ENCODE measurements at places on chromosomes 2 and 18. TPM values are rescaled to one million over a fixed set of nuclear protein-coding genes. Genes with fewer than 3 reads are reported as not detected.

DNA sequence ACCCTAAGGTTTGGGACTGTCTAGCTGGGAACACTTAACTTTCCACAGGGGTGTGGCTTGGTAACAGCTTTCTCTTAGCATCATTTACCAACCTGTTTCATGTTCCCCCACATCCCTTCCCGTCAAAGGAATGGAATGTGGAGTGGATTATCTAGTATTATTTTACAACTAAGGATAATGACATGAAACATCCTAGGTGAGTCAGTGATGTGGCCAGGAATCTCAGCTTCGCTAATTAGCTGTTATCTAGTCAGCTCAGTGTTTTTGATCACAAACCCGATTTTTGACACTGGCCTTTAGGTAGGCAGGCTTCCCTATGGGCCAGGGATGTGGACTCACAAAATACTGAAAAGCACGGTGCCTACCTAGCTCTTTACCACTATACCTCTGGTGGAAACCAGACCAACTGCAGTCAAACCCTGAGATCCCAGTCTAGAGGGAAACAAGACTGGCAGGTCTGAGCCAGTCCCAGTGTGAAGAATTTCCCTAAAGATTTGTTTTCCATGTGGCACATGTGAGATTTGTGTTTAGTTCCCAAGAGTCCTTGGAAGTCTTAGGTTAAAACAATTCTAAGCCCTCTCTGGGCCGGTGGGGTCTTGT is 2.8 kb upstream of the NRP2 start:
- DNase-seq = no peak

DNA sequence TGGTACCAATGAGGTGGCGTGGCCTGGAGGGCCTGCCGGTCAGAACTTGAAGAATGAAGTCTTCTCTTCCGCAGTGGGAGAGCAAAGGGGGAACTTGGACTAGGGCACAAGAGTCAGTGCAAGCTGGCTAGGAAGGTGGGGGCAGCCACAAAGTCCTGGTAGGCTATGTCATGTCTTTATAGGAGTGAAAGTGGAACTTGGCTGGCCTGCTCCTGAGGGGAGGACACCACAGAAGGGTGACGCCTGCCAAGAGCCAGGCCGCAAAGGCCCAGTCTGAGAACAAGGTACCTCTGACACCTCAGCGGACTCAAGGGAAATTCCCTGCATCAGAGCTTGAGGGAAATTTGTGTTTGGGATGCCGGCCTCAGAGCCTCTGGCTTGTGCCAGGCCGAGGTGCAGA is 32.2 kb upstream of the MAP3K20 start:
- DNase-seq = no peak

The SCYGR1 gene
- total RNA-seq = not detected

The ANKRD30B gene
- total RNA-seq = 0.33 TPM

- DNase-seq = no peak
Observed at GRCh38 chr2:143399631-143400069, 270.4 kb downstream of the ARHGAP15 start.

DNA sequence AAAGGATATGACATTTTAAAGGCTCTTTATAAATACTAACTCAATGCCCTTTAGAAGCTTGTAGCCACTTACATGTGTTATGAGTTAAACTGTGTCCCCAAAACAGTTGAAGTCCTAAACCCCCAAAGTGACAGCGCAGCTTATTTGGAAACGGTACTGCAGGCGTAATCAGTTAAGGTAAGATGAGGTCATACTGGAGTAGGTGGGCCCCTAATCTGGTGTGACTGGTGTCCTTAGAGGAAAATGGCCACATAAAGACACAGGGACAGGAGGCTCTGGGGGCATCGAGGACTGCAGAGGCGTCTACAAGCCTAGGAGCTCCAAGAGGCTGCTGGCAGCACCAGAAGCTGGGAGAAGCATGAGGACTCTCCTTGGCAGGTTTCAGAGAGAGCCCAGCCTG is 8.5 kb downstream of the TXNL4A start:
- no peak for DNase-seq

The APCDD1 gene
- total RNA-seq = 91.9 TPM

- no peak for DNase-seq
Observed at GRCh38 chr2:8551622-8552074, 130.2 kb upstream of the ID2 start.

Data from spinal cord (tissue), 10 donors.